ENCODE measurements at places on chromosomes 5 and 9.

DNA sequence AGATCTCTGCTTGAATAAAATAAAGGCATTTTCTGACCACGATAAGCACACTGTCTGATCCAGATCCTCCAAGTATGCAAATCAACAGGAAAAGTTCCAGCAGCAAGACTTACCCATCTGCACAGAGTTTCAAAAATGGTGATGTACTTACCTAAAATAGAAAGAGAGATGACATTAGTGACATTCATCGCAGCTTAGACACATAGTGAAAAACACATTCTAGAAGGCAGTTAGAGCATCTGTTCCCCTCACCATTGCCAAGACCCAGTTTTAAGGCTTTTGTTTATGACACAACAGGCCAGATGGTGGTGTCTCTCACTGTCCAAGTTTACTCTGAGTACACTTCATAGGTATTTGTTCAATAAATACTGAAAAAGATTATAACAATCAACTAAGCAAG lies 207.7 kb downstream of the PDE4D start:
- no peak for DNase-seq

GRCh38 chr9:128899566-128900322 lies 17.8 kb downstream of the LRRC8A start:
- DNase-seq: peak; percentile 23

DNA sequence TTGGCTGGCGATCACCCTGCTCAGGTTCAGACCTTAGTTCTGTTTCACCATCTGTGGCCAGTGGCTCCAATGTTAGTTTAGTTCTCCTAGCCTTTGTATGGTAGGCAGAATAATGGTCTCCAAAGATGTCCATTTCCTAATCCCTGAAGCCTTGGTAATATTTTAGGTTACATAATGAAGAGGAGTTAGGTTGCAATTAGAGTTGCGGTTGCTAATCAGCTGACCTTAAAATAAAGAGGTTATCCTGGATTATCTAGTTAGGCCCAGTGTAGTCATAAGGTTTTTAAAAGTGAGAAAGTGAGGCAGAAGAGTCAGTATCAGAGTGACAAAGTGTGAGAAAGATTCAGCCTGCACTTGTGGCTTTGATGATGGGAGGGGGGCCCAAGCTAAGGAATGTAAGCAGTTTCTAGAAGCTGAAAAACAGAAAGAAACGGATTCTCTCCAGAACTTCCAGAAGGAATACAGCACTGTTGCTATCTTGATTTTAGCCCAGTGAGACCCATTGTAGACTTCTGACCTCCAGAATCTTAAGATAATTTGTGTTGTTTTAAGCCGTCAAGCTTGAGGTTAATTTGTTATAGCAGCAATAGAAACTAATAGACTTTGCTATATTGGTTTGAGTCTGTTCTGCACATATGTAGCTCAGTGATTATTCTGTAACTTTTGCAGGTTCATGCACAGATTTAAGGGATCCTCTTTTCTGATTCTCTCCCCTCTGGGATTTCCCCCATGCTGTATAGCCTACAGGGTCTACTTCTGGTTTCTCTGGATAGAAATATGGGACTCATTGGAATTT lies 21.6 kb downstream of the LNPEP start:
- peak; percentile 19 for DNase-seq

DNA sequence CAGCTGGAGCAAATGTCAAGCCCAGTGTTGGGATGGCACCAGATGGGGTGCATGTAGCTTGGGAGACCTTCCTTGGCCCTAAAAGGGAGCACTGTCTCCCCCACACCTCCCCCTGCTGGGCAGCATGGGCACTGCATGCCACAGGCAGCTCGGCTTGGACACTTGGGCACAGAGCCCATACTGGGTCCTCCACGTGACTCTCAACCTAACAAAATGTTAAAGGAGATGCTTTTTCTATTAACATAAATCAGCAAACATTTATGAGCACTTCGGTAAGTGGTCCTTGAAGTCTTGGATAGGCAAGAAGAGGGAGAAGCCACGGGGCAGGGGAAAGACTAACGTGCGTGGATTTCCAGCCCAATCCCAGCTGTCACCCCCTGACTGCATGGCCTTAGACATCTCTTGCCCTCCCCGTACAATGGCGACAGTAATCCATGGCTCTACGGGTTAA lies 23.9 kb upstream of the MAPK9 start:
- peak; percentile 81 for DNase-seq

DNA sequence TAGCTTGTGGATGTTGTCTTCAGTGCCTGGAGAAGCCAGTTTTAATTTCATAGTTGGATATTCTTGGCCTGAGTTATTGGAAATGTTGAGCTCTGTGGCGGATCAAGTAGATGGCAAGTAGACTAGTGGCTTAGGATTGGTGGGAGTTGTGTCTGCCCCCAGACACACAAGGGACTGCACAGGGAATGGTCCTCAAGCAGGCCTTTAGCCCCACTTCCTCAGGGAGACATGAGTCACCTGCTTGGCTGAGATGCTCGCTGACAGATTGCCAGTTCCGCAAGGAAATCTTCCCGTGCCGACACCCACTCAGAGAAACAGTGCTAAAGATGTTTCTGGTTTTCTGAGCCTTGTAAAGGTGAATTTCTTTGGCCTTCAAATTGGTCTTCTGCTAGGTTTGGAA lies 18.8 kb upstream of the CATSPER3 start:
- DNase-seq: no peak

DNA sequence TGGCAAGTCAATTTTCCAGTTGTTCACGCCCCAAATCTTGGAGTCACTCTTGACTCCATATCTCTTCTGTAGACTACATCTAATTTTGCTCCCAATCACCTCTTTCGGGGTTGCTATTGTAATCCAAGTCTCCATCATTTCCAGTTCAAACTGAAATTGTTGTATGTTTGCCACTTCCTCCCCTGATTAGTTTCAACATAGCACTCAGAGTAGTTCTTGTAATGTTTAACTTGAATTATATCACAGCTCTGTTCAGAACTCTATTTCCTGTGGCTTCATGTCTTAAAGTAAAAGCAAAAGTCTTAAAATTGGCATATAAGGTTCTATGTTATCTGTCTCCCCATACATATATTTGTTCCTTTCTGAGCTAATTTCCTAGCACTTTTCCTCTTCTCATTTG lies 348.5 kb upstream of the RIOK2 start:
- DNase-seq: no peak

GRCh38 chr9:107363516-107364152 lies 80.6 kb downstream of the RAD23B start:
- no peak for DNase-seq

DNA sequence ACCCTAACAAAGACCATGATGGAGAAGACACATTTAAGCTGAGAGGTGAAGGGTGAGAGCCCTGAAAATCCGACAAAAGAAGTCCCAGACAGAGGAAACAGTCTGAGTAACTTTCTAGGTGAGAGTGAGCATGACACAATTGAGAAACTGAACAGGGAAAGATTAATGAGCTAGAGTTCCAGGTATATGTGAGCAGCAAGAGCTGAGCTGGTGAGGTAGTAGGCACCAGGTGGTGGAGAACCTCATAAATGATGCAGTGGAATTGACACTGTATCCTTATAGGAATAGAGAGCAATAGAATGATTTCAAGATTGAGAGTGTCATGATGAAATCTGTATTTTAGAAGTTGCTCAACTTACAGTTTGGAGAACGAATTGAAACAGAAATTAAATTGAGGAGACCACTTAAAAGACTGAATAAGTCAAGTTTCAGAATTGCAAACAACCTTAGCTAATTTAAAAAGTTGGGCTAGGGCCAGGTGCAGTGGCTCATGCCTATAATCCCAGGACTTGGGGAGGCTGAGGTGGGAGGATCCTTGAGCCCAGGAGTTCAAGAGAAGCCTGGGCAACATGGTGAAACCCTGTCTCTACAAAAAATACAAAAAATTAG lies 89.8 kb downstream of the NREP start:
- no peak for DNase-seq

- DNase-seq: no peak
Observed at GRCh38 chr9:92455217-92455616, 27.1 kb downstream of the ASPN start.

DNA sequence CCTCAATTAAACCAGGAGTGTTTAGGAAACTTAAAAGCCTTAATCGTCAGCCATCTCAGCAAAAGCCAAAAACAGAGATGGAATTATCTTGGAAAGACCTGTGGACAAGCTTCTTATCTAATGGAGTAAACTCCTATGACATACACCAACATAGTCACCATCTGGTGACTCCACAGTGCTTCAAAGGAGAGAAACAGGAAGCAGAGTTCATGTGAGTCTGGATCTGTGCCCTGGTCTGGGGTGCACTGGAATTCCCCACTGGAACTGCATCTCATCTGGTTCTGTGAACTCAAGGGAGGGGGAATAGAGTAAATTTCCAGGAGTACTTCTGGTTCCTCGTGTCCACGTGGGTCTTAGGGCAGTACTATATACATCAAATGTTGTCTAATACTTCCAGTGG lies 36.3 kb upstream of the KCNN2 start:
- no peak for DNase-seq

GRCh38 chr9:127170103-127170502 lies 47.7 kb upstream of the ANGPTL2 start:
- DNase-seq: no peak

DNA sequence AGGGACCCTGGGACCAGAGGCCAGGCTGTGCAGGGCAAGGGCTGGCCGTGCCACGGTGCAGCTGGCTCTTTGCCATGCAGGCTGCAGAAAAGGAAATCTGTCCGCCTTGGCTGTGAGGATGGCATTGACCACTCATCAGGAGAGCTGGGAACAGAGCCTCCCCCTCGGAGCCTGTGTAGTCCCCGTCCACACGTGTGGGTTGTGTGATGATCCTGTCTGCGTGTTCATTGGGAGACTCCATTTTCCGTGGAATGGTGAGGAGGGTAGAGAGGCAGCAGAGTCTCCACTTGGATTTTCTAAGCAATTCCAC lies 47.7 kb downstream of the EHMT1 start:
- DNase-seq: no peak

DNA sequence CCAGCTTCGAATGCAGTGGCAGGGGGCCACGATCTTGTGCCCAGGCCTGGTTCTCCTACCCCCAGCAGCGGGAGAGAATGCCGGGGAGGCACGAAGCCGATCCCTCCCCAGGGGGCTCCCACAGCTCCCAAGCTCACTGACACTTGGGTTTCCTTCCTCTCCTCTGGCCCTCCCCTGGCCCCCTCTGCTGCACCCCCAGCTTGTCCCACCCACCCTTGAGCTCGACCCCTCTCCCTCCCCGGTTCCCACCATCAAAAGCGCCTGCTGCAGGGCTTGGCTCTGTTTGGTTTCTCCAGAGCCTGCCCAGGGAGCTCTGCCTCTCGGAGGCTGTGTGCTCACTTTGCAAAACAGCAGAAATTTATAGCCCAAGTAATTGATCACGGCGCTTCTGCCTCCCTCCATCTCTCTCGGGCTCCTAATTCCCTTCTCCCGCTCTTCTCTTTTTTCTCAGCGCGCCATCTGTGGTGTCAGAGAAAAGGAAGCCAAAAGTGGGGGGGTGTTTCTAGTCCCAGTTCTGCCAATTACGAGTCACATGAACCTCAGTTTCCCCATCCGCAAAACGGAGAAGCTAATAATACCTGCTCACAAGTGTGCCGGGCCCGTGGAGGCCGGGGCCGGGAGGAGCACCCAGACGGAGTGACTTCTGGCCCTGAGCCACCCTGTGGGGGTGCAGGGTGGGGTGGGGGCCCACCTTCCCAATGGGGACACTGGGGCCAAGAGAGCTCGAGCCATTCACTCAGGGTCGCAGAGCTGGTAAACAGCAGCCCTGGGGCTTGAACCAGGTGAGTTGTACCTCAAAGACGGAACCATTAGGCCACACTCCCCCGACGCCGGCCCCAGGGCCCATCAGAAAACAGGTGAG lies 141.2 kb upstream of the IER5L start:
- no peak for DNase-seq

DNA sequence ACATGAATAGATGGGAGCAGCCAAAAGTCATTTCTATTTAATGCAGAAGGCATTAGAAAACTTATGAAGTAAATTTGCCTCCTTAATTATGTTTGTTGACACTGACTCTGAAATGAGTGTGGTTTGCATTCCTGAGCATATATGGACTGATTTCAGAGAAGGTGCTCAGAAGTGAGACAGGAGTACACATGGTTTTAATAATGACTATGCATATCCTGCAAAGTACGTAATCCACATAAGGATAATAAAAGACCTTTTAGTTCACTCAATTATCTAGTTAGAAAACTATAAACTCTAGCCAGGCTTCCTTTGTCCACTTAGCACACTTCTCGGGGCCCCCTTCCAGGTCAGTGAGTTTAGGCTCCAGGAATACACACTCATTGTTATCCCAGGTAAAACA lies 75.7 kb upstream of the SNX2 start:
- DNase-seq: no peak
